ENCODE measurements at places on chromosomes 3 and 15.

GRCh38 chr3:119871571-119871970 is 89.7 kb downstream of the NR1I2 start:
- no peak for DNase-seq

- no peak for DNase-seq
Measured at GRCh38 chr3:69367586-69367985, 18.3 kb downstream of the FRMD4B start.

DNA sequence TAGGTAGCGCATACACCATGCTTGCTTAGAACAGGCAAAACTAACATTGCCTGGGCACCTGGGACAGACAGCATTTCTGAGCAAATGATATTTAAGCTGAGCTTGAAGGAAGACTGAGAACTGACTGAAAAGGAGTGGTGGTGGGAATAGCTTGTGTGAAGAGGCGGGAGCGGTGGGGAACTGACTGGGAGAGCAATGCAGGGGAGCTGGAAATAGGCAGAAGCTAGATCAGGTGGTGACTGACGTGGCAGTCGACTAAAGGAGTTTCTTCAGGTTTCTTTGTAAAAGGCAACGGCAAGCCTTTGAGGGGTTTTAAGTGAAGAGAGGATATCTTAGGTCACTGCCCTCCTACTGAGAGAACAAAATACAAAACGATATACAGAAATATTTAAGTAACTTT is 61.8 kb downstream of the NEO1 start:
- no peak for DNase-seq

GRCh38 chr15:66912441-66912840 is 153.0 kb upstream of the SMAD3 start:
- no peak for DNase-seq
